ENCODE measurements at places on chromosomes 12 and 14.

DNA sequence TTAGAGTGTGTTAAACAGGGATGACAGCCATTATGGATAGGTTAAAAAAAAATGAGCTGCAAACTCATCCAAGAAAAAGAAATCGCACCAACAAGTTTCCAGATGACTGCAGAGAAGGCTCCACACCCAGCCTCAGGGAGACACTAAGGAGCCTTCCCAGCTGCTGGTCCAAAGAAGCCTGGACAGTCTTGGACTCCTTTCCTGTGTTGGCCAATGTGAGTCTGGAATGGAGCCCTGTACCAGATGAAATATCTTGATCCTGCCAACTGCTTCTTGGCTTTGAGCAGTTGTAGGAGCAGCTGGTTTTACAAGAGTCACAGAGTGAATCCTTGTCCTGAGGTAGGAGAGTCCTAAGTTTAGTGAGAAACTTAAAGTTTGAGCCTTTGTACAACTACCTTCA lies 44.5 kb downstream of the SLC38A1 start:
- no peak for DNase-seq

DNA sequence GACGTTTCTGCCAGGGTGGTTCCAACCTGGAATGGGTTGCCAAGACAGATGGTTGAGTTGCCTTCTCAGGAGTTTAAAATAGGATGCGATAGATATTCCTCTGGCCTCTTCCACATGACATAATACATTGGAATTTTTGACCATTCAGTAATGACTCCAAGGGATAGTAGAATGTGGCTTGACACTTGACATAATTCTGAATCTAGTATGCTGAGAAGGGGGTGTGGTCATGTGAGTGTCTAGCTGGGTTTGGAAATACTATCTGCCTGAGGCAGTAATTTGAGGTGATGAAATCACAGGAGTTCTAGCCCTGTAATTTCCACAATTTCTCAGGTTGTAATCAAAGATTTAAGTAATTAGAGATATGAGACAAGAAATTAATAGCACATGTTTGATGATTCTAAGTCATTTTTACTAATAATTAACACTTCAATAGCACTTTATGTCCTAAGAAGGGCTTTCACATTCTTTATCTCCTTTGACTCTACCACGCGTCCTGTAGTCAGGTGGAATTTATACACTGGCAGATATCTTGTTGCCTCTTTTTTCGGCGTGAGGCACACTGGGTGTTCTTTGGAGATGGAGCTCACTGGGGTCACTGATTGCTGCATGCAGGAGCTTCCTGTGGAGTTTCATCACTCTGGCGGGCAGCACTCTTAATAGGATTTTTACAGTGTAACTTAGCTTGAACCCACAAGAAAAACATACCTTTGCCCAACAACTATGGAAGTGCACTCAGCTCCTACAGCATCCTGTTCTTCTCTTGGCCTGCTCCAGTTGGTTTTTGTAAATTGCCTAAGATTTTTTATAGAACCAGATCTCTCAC lies 3.2 kb upstream of the AMIGO2 start:
- no peak for DNase-seq

DNA sequence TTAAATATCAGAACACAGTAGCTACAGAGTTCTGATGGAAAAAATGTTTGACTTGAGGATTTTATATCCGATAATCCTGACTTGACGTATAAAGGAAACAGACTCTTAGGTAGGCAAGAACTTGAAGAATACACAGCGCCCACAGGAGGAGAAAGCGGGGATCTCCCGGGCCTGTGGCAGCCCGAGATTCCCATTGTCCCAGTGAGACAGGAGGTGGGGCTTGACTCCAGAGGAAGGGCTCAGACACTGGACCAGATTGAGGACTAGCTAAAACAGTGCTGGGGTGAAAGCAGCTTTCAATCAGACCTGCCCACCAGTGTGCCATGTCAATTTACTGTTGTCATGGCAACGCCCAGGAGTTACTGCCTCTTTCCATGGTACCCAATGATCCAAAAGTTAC lies 51.1 kb upstream of the C14orf180 start:
- no peak for DNase-seq

DNA sequence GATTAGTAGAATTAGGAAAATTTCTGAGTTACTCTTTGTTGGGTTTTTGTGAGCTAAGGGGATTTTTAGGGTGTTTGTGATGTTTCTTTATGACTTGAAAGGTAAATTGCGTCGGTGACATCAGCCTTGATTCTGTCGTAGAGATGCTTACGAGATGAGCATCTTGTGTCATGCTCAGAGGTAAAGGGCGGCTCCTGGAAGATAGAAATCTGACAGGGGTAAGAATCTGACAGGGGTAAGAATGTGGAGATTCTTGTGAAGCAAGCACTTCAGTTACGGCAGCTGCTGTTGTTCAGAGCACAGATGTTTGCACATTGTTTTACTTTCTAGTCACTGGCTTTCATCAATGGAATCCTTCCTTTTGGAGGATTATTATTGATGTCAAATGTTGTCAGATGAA lies 22.5 kb downstream of the EML1 start:
- no peak for DNase-seq

DNA sequence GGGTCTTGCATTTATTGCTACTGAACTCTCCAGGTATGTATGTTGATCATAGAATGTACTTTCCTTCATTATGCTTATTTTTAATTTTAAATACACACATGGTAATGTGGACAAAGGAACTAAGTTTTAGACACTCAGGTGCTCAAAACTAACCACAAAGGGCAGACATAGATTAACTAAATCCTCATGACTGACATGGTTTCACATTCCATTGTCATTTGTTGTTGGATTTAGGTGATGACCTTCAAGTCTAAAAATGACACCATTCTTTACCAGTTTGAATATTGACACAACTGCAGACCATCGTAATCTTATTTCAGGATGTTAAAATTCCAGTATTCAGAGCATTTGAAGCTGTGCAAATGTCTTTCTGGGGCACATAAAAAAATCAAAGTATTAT lies 128.4 kb downstream of the BBS10 start:
- no peak for DNase-seq

DNA sequence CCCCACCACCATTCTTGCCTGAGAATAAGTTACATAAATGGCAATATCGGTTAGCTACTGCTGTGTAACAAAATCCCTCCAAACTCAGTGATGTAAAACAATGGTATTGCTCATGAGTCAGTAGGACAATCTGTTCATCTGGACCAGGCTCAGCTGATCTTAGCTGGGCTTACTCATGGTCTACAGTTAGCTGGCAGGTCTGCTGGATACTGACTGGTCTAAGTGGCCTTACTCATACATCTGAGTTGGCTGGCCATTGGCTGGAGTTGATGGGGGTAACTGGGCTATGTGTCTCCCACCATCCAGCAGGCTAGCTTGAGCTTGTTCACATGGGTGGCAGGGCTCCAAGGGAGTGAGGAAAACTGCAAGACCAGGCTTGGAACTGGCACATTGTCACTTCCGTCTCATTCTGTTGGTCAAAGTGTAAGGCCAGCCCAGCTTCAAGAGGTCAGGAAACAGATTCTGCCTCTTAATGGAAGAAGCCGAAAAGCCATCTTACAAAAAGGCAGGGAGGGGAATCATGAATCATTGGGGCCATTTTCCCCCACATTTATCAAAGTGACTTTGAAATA lies 56.7 kb upstream of the CHGA start:
- no peak for DNase-seq

- no peak for DNase-seq
Measured at GRCh38 chr14:30267141-30267540, 291.8 kb upstream of the G2E3 start.

- no peak for DNase-seq
Measured at GRCh38 chr12:18849761-18850160, 111.8 kb downstream of the CAPZA3 start.

DNA sequence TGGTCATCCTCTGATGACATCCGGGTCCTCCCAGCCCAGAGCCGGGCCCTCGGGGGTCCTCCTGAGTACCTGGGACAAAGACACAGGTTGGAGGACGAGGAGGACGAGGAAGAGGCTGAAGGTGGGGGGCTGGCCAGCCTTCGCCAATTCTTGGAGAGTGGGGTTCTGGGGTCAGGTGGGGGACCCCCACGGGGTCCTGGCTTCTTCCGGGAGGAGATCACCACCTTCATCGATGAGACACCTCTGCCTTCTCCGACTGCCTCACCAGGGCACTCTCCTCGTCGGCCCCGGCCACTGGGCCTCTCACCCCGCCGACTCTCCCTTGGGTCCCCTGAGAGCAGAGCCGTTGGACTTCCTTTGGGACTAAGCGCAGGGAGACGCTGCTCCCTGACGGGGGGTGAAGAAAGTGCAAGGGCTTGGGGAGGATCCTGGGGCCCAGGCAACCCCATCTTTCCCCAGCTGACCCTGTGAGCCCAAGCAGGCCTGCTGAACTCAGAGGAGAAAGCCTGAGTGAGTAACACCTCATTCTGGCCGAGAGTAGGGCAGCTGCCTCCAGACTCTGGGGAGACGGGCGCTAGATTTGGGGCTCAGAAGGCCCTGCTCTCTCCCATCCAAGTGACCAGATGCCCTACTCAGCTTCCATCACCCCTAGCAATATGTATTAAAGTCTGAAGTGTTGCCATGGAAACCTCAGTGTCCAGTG lies 1.3 kb upstream of the P3H3 start:
- DNase-seq: no peak

GRCh38 chr12:118986050-118986449 lies 4.7 kb downstream of the SRRM4 start:
- DNase-seq: no peak

- DNase-seq: no peak
Measured at GRCh38 chr12:47303995-47304560, 224.3 kb upstream of the AMIGO2 start.

All from caudate nucleus (tissue), 63 donors.